Activated CD8-positive, alpha-beta memory T cell treated with anti-CD3 and anti-CD28 coated beads for 1 hour (primary cell): ENCODE measurements at places on chromosomes 4 and X.

DNA sequence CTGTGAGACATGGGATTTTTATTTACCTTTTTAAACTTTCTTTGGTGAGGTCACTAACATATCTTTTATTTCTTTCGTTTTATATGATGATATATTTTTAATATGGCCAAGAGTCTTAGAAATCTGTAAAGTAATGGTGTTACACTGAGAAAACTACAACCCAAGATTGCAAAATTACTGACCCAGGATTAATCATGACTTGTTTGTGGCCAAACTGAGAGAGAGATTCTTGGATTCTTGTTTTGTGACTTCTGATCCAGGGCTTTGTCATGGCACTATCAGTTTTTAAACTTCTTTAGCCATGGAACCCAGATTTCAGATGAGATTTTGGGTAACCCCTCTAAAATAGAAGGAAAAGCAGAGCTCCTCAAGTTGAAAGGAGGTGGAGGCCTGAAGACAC is 42.0 kb downstream of the SGMS2 start:
- DNase-seq: no peak

DNA sequence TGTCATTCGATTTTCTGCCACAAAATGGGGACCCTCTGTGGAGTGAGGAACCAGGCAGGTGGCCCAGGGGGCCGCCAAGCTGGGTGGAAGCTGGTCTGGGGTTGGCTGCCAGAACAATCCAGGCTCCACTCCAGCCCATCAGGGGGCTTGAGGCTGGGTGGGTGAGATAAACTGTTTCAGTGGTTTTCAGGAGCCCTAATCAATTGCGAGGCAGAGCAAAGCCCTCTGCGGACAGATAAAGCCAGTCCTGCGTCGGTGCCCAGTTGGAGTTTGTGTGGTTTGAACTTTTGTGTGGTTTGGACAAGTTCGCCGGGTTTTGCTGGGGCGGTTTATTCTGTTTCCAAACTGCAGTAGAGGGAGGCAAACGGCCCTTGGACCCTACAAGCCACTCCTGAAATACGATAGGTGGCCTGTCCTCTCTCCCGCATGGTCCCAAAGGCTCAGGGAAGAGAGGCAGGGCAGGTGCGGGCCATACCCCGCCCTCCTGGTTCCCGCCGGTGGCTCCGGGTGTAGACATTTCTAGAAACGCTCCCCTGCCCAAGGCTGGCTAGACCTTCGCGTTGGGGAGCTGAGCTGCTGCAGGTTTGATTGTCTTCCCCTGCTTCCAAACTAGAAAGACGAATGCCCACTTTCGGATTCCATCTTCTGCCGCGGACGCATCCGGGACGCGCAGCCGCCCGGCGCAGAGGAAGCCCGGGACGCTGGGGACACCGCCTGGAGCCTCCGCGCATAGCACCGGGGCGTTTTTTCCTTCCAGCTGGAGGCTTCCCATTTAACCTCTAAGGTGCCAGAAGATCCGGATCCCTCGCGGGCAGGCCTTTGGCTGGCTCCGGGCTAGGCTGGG is 169.0 kb upstream of the BCOR start:
- no peak for DNase-seq

GRCh38 chrX:43940816-43941474 is 32.2 kb downstream of the NDP start:
- no peak for DNase-seq

GRCh38 chr4:28555866-28556265 is 1695.2 kb downstream of the STIM2 start:
- no peak for DNase-seq

- DNase-seq: no peak
Observed at GRCh38 chr4:42915484-42915883, 23.0 kb downstream of the GRXCR1 start.

DNA sequence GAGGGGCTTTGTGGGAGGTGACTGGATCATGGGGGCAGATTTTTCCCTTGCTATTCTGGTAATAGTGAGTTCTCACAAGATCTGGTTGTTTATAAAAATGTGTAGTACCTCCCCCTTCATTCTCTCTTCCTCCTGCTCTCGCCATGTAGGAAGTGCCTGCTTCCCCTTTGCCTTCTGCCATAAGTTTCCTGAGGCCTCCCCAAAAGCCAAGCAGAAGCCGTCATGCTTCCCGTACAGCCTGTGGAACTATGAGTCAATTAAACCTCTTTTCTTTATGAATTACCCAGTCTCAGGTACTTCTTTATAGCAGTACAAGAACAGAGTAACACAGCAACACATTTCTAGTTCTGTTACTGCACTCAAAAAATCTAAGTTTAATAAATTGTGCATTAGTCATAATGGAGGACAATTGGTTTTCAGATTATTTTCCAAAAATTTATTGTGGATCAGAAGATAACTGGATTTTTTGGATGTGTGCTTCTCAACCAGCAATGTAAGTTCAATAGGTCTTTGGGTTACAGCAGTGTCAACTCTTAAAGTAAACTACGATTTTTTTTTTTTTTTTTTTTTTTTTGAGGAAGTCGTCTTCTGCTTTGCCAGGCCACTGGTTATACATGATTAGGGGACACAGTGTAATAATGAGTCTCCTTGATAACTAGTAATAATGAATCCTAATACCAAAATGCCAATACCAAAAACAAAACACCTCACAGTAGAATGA is 69.9 kb downstream of the CHIC2 start:
- no peak for DNase-seq

- DNase-seq: no peak
Observed at GRCh38 chr4:87050596-87050995, 115.8 kb downstream of the AFF1 start.

DNA sequence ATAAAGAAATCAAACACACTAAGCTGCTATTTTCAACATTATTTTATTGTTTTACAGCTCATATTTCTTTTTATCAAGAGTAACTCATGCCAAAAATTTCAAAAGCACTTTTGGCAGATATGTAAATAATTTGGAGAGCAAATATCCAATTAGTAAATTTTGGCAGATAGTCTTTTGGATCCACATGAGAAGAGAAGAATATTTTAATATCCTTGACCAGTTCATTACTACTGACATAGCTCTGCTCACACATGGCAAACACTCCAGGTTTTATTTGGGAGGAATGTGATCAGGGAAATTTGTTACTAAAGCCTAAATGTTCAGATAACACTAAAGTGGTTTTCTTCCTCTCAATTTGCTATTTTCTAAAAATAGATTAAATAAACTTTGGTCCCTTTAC is 1054.3 kb downstream of the FAT4 start:
- no peak for DNase-seq

DNA sequence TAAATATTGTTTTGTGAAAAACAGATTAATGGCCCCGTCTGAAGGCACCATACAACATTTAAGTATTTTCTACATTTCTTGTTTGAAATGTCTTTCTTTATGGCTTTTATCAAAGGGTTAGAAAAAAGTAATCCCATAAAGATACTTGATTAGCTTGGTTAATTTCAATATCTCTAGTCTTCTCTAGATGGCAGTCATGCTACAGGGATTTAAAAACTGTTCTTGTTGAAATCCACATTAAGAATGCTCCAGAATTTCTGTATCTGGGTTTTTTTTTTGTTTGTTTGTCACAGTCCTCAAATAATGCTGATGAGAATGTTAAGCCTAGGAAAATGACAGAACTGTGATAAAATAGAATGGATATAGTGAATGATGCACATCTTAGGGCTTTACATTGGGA is 109.0 kb upstream of the AADAT start:
- no peak for DNase-seq

- DNase-seq: no peak
Observed at GRCh38 chr4:138658518-138658917, 357.1 kb upstream of the NOCT start.

- DNase-seq: no peak
Observed at GRCh38 chrX:153448556-153449367, 2.9 kb upstream of the TREX2 start.

- no peak for DNase-seq
Observed at GRCh38 chr4:76977736-76978350, 28.3 kb downstream of the SEPTIN11 start.

DNA sequence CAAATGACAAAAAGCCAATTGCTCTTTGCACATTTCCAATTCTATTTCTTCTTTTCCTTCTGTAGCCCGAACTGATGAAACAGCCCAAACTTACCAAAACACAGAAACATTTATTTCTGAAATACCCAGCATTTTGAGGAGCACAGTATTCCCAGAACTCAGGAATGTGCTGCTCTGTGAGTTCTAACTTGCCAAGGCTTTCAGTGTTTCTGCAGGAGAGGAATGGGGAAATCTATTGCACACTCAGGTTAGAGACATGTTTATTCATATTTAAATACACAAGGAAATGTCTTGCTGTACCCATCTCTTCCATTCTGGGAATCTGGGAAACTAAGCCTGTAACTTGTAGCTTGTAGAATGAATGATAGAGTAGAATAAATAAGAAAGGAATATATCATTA is 10.7 kb downstream of the TMPRSS11D start:
- no peak for DNase-seq

GRCh38 chr4:52622564-52622963 is 36.5 kb downstream of the USP46 start:
- no peak for DNase-seq

- DNase-seq: no peak
Observed at GRCh38 chr4:63906660-63907183, 502.5 kb downstream of the TECRL start.

GRCh38 chrX:129748305-129748704 is 9.5 kb downstream of the XPNPEP2 start:
- DNase-seq: no peak

DNA sequence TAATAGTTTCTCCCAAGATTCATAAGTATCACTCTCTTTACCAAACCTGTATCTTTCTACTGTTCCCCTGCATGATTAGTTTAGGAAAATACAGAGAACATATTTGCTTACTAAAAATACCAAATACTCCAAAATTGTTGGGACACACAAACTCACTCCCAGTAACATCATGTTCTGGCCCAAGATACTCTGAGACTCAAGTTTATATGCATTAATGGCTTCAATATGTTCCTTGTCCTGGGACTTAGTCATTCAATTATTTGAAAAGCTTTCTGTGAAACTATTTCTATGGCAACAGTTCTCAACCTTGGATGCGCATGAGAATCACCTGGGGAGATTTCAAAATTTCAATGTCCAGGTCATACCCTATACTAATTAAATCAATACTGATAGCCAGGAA is 138.9 kb upstream of the PTCHD1 start:
- DNase-seq: no peak

- no peak for DNase-seq
Observed at GRCh38 chrX:49122499-49122898, 1.0 kb downstream of the GPKOW start.

GRCh38 chrX:47239199-47239598 is 6.4 kb downstream of the USP11 start:
- DNase-seq: no peak

DNA sequence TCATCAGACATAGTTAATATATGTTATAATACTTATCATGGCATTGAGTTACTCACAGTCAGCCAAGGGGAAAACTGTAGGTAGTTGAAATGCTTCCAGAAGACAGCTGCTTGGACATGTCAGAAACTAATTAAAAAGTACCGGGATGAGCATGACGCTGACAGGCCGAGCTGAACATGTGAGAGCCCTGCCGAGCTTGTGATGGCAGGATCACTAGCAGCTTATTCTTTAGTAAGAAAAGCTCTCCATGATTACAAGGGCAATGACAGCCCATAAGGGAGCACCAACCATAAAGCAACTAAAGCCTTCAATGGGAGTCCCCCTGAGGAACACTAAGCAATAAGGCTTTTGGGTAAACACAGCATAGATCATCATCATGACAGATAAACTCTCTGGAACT is 435.6 kb downstream of the TLL1 start:
- no peak for DNase-seq

GRCh38 chr4:56372774-56373173 is 14.5 kb downstream of the AASDH start:
- no peak for DNase-seq

- no peak for DNase-seq
Observed at GRCh38 chrX:16588266-16588665, 61.7 kb upstream of the S100G start.

DNA sequence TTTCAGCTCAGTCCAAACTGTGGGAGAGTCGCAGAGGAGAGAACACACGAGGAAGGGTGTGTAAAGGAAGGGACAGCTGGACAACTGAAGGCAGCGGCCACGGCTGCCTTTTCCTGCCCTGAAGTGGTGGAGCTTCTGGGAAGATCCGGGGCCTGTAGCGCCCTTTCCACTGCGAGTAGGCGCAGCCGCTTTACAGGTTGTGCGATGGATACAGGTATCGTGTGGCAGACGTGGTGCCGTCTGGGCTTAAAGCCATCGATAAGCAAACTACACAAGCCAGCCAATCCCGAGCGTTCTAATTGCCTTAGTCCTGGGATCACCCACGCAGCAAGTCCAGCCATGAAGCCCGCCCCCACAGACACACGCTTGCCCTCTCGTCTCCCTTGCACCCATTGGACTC is 15.4 kb downstream of the NKX6-1 start:
- no peak for DNase-seq

DNA sequence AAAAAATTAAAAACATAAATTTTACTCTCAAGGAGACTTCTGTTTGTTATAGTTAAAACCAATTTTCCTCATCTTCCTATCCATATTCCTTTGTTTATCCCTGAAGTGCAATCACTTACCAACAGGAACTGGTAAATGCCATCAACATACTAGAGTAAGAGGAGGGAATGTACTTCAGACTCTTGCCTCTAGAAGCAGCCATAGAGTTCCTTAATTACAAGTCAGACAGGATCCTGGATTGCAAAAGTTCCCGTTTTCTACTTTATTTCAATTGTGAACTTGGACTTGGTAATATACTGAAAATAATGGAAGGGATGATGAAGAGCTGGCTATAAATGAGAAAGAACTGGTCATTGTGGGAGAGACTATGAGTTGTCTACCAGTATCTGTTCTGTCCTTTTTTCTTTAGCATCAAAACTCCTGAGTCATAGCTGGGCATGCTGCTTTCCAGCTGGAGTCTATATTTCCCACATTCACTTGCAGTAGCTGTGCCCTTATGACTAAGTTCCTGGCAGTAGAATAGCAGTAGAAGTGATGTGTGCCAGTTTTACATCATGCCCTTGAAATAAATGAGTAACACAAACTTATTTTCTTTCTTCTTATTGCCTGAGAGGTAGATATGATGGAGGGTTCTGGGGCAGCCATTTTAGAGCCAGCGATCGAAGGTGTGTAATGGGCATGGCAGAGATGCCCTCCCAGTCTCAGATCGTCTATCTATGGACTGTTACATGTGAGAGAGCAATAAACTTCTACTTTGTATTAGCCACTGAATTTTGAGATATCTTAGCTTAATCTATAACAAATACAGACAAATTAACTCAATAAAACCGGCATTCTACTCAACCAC is 26.8 kb upstream of the SPARCL1 start:
- no peak for DNase-seq

- no peak for DNase-seq
Observed at GRCh38 chr4:149136951-149137620, 678.6 kb downstream of the IQCM start.

DNA sequence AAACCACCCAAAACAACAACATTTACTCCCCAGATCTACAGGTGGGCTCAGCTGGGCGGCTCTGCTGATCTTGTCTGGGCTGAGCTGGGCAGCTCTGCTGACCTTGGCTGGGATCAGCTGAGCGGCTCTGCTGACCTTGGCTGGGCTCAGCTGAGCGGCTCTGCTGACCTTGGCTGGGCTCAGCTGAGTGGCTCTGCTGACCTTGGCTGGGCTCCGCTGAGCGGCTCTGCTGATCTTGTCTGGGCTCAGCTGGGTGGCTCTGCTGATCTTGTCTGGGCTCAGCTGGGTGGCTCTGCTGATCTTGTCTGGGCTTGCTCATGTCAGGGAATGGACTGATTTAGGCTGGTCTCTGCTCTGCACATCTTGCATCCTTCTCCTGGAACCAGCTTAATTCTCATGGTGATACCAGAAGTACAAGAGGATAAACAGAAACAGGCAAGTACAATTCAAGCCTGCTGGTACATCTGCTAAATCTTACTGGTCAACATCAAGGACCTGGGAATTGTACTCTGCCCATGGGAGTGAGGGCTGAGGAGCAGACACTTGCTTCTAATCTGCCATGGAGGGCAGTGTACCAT is 248.5 kb upstream of the PSAPL1 start:
- no peak for DNase-seq
